ENCODE measurements at places on chromosomes 5 and 9. TPM values are rescaled to one million over a fixed set of nuclear protein-coding genes. Genes with fewer than 3 reads are reported as not detected.

DNA sequence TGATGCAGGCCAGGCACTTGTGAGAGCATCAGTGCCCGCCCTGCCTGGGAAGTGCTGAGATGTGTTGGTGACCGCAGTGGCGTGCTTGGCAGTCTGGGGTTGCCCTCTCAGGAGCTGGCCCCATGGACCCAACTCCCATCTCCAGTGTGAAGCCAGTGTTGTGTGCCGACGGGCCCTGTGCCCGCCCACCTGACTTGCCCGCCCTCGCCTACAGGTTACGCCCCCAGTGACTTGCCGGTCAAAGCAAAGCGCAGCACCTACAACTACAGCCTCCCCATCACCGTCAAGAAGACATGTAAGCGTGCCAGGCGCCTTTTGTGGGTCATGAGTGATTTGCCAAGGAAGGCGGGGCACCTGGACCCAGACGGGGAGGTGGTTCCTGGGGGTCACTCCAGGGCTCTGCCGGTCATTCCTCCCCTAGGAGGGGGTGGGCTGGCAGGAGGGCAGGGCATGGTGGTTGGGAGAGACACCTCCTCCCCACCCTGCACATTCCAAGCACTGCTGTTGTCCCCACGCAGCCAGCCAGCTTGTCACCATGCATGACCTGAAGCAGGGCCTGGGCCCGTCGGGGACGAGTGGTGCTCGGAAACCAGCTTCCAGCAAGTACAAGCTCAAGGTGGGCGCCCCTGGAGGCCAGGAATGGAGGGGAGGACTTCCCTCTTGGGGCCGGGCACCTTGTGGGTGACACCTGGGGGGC is 7.4 kb upstream of the CEL start:
- no peak for DNase-seq

The FAM153A gene
- 16.3 TPM for total RNA-seq

The TPPP gene
- total RNA-seq, result 0.11 TPM

DNA sequence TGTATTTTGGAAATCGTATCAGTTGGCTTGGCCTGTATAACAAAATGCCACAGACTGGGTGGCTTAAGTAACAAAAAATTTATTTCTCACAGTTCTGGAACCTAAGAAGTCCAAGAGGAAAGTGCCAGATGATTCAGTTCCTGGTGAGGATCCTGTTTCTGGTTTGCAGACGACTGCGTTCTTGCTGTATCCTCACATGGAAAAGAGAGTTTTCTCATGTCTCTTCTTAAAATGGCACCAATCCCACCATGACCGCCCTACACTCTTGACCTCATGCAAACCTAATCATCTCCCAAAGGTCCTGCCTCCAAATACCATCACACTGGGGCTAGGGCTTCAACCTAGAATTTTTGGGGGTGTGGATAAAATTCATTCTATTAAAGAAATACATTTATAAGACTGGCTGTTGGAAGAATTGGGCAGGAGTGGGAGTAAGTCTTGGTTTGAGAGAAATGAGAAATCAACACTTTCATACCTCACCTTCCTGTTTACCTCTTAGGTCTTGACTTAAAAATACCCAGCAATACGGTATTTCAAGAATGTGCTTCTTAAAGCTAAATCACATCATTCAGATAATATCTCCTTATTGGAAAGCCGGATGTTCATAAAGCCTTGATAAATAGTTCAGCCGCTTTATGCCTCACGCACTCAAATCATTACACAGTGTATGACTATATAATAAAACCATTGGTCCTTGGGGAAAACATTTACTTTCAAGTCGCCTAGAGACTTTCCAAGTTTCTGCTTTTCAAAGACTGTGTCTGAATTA is 28.7 kb downstream of the PTTG1 start:
- DNase-seq, result no peak

GRCh38 chr5:124054564-124054963 is 542.6 kb downstream of the CSNK1G3 start:
- DNase-seq, result no peak

The IFNA21 gene
- not detected for total RNA-seq

DNA sequence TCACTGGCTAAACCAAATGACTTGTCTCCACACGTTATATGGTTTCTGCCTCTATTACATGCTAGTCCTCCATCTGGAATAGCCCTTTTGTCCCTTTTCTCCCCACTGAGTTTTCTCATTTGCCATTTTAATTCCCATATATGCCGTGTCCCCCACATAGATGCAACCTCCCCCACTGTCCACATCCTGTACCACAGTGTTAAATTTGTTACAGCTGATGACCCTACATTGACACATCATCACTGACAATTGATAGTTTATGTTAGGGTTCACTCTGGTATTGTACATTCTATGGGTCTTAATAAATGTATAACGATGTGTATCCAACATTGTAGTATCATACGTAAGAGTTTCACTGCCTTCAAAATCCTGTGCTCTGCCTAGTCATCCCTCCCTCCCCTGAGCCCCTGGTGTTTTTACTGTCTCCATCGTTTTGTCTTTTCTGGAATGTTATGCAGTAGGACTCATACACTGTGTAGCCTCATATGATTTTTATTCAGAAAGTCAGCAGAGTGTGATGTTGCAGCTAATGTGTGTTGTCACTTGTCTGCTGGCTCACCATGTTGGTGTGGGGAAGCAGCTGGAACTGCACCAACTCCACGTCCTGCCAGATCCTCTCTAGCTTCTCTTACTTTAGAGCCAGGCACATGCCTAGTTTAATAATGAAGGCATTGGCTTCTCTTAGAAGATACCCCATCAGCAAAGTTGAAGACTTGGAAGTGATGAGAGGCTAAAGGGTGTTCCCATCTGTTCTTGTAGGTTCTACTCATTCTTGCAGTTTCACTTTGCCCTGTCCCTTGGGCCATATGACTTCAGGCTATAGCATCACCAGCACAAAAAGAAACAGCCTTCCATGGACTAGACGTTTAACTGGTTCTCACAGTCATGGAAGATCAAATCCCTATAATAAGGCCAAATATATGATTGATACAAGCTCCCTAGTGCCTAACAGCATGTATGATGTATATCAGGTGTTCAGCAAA is 30.2 kb downstream of the LRRC70 start:
- no peak for DNase-seq

The DOCK8 gene
- 113 TPM for total RNA-seq

The SELENOP gene
- not detected for total RNA-seq

The TAF11L7 gene
- not detected for total RNA-seq

The NPM1 gene
- 2,774 TPM for total RNA-seq

DNA sequence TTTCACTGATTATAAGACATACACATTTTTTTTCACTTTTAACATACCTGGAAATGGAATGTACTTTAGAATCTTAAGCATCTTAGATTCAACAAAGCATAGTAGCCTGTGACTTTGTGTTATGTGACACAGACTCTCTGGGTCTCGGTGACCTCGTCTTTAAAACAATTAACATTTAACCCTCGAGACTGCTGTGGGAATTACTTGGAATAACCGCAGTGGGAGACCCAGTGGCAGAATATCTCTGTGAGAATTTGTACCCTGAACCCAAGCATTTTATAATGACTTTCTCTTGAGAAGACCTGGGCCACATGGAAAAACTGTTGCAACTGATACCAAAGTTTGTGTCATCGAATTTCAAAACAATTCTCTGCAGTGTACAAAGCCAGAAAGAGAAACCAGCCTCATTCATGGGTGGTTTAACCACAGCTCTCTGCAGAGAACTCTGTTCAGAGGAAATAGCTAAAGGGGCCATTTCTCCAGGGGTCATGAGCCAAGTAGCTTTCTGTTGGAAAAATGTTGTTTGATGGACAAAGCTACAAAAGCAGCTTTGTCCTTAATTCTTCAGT is 10.0 kb upstream of the RETREG1 start:
- DNase-seq, result peak; percentile 39

DNA sequence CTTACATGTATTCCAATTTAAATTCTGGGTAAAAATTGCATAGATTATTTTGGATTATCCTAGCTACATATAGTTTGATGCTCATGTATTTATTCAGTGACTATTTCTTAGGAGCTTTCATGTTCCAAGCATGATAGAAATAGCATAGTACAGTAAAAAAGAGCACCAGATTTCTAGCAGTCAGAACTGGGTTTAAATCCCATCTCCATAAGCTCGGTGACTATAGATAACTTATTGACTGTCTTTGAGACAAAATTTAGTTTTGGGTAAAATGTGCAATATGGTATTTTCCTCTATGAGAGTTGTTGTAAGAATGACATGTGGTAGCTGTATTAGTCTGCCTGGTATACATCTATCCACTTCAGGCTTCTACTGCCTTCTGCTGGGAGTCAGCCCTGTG is 889.6 kb downstream of the DTWD2 start:
- DNase-seq, result no peak

The KDM4C gene
- 38.4 TPM for total RNA-seq

GRCh38 chr9:68978066-68978465 is 35.8 kb downstream of the PRKACG start:
- no peak for DNase-seq

The DMGDH gene
- total RNA-seq, result 0.41 TPM

GRCh38 chr5:124289641-124290311 is 456.7 kb downstream of the ZNF608 start:
- no peak for DNase-seq

DNA sequence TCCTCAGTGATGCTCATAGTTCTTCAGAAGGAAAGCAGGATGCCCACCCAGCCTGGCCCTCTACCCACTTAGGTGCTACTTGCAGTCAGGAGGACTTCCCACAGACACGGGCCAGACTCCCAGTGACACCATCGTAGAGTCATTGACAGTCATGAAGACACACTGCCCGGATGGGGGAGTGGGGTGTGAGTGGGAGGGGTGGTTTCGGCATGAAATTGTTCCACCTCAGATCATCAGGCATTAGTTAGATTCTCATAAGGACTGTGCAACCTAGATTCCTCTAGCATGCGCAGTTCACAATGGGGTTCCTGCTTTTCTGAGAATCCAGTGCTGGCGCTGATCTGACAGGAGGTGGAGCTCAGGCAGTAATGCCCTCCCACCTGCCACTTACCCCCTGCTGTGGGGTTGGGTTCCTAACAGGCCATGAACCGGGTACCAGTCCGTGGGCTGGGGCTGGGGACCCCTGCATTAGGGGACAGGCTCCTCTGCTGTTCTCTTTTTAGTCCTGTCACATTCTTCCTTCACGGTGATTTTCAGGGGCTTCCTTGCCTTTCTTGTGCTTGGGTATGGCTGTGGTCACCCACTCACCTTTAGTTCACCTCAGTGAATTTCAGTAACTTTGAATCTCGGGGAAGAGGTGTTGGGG is 88.2 kb upstream of the ANKRD55 start:
- DNase-seq, result no peak

The DAB2IP gene
- total RNA-seq, result not detected

DNA sequence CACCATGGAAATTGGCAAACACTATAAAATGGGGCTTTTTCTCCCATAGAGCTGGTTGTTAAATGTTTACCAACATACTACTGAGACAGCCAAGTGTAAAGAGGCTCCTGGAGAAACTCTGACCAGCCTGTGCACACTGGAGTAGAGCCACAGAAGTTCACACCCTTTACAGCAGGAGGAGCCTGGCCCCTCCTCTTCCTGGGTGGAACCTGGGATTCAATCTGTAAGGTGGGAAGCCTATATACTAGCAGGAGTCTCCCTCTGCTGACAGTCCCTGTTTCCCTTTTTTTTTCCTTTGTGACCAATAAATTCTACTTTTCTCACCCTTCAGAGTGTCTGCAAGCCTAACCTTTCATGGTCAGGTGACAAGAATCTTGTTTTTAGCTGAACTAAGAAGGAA is 10.4 kb upstream of the SLC30A5 start:
- DNase-seq, result no peak

DNA sequence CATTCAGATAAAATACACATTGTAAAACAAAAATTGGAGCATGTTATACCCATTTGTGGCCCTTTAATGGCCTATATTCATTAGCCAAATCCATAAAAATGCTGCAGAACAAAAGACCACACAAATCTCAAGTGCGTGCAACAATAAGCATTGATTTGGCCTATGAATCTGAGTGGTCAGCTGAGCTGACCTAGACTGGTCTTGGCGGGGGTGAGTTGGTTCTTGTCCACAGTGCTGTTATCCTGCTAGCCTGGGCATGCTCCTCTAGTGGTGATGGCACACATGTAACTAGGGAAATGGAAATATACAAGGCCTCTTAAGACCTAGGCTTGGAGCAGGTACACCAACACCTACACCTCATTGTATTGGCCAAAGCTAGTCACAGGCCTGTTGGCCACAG is 122.2 kb upstream of the TBCA start:
- no peak for DNase-seq

- DNase-seq, result no peak
Observed at GRCh38 chr5:53087171-53087570, 22.4 kb downstream of the MOCS2 start.

All from activated T-helper 2 cell treated with anti-CD3 and anti-CD28 coated beads, Interferon-gamma antibody, Interleukin-2, Interleukin-4, amounts not matched to agents 10 μg/mL and 5 μg/mL and 100 μg/mL, durations not matched to agents 14 hours and 24 hours and 36 hours (primary cell).